ENCODE measurements at places on chromosomes 1 and 21.

GRCh38 chr1:181588631-181589030 is 105.3 kb downstream of the CACNA1E start:
- DNase-seq: no peak

GRCh38 chr1:227299241-227299627 is 19.1 kb downstream of the CDC42BPA start:
- DNase-seq: no peak

- DNase-seq: no peak
Observed at GRCh38 chr1:119139857-119140176, 636 bp downstream of the WARS2 start.

DNA sequence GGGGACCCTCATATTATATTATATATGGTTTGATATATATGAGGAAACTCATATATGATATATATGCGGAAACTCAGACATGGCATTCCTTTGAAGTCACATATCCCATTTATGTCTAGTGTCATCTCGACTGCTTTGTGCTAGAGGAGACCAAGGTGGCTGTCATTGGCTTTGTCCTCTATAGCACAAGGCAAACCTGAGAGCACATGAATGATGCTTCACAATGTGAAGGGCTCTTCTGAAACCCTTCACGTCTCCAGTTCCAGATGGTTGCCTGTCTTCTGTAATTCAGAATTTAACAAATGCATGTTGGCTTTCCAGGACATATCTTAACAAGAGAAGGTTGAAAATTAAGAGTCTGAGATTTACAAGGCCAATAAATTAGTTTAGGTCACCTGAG is 303.6 kb downstream of the BARHL2 start:
- DNase-seq: no peak

DNA sequence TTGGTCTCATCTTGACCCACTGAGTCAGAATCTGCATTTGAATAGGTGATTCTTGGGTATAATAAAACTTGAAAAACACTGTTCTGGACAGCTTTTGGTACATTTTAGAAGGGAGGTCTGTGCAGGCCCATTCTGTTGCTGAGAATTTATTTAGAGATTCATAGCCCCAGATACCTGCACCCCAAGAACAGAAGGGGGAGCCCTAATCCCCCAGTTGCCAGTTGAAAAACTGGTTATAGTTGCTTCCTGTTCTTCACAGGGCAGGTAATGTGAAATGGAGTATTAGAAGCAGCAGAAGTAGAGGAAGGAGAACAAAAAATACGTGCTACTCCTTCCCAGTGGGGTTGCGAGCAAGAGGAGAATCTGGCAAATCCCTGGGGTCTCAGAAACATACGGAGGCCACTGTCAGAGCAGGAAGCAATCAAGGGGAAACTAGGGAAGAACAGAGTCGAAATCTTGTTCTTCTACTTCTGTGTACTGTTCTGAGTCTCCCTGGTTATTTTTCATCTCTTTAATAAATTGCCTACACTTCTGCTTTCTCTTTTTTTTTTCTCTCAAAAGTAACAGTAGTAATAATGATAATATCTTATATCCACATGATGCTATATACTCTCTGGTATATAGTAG is 4.6 kb upstream of the CLCA2 start:
- no peak for DNase-seq

- DNase-seq: no peak
Observed at GRCh38 chr21:46092811-46093667, 4.9 kb upstream of the COL6A2 start.

Measured in activated T-helper 9 cell treated with anti-CD3 and anti-CD28 coated beads, Interleukin-2, amount 50 U/mL, for 16 hours (primary cell).